Muscle of leg (tissue), 16 donors: ENCODE measurements at places on chromosomes 5 and 9.

DNA sequence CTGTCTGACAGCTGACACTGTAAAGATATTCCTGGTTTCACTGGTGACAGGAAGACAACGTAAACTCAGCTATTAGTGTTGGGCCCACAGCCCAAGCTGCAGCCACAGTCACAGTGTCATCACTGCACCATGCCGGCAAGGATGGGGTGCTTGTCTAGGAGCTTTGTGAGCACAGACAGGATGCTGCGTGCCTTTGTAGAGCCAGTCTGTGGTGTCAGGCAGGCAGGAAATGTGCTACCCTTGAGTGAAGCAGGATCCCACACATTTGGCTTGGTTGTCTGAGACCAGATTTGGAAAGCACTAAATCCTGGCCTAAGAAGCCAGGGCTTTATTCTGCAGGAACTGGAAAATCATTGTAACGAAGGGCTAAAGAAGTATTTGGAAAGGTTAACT is 121.6 kb upstream of the ADAMTS16 start:
- DNase-seq: peak; percentile 53

- no peak for DNase-seq
These were observed 3.3 kb downstream of the HK3 start for GRCh38 chr5:176895831-176896230.

- DNase-seq: no peak
These were observed 15.7 kb upstream of the ERBIN start for GRCh38 chr5:65910711-65911110.

GRCh38 chr9:126695186-126695585 is 81.5 kb downstream of the LMX1B start:
- no peak for DNase-seq

DNA sequence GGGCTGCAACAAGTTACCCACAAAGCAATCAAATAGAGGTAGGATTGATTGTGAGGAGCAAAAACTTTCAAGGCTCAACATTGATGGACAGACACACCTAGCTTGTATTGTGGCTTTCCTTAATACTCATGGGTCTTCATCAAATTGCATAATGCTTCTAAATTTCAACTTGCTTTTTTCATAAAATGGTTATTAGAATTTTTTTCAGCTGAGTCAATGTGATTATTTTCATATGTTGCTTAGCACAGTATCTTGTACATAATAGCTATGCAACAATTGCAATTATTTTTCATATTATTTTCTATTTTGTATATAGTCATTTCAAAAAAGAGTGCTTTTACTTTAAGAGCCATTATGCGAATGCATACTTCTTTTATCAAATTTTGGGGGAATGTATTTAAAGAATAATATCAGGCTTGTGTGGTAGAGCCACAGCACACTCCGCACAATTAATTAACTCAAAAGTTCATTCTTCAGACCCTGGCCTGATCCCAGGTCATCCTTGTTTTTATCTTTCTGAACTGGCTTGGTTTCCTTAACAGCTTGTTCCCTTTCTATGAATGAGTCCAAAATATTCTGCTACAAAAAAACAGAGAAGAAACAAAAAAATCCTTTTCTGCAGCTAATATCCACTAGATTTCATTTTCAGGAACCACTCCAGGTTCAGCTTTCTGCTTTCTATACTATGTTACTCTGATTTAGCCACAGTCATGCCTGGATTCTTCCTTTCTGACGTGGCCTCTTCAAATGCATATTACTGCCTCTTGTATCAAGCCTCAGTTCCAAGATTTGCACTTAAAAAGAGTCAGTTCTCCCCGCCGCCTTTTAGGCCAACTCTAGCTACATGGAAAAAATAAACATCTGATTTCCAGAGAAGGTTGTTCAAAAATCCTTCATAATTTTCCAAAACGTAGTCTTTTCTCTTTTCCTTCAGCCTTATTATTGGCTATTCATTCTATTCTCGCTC is 45.3 kb upstream of the CDH9 start:
- DNase-seq: peak; percentile 87
